Activated CD4-positive, alpha-beta T cell treated with anti-CD3 and anti-CD28 coated beads for 1 hour (primary cell): ENCODE measurements at places on chromosomes 11 and 22.

DNA sequence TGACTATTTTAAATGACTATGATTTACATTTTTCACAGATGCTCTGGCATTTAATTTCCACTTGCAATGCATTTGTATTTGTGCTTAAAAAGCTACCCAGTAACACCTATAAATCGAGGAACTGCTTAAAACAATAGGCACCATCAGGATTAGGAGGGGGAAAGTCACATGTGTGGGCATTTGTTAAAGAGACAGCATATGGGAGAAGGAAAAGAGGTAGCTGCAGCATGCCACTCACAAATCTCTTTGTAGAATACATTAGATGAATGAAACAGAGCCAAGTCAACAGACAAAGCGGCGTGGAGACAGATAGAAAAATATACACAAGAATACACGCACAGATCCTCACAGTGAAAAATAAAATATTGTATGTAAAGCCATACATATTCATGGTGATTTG is 228.0 kb downstream of the CADM1 start:
- DNase-seq = no peak

GRCh38 chr11:32706985-32707741 is 87.3 kb downstream of the CCDC73 start:
- no peak for DNase-seq

DNA sequence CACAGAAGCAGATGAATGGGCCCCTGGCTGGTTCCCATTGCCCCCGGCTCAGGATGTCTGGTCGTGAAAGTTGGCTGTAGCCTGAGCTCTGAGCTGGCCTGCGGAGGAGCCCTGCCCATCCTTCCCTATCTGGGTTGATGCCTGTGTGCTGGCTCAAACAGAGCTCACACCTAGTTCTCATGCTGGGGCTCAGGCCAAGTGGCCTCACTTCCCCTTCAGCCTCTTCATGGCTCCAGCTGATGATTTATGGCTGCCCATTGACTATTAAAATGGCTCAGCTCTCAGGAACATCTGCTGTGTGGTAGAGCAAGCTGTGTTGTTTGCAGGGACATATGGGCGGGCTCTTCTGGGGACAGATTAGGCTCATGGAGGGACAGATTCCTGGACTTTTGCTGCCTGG is 64.7 kb downstream of the ADAMTS15 start:
- no peak for DNase-seq

GRCh38 chr11:77233011-77233410 is 68.5 kb downstream of the GDPD4 start:
- no peak for DNase-seq

DNA sequence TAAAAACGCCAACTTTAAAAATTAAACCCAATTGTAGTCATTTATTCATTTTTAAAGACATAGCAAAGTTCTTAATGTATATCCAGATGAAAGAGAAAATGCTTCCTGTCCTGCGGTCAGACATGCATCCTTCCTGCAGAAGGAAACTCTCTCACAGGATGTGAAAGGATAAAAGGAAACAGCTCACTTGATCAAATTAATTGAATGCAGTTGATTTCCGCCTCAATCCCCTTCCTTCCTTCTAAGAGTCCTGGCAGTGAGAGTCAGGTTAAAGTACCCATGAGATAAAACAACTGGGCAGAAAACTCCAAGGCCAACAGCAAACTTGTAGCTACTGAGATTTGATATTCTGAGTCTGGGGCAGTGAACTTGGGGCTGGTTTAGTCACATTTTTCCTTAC is 38.5 kb downstream of the CWC15 start:
- no peak for DNase-seq

DNA sequence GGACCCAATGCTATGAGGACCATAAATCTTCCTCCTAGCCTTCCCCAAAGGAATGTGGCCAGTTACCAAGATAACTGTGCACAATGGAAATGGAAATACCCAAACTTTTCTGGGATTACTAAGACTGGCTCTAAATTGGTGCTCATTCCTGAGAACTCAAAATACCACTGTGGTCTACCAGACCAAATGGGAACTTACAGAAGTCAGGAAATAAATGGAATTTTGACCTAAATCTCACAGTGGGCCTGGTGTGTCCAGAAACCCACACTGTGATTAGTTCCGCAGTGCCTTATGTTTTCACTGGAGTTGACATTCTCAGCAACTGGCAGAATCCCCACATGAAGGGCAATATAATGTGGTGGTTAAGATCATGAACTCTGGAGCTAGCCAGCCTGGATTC is 99.4 kb upstream of the ZC3H12C start:
- no peak for DNase-seq

DNA sequence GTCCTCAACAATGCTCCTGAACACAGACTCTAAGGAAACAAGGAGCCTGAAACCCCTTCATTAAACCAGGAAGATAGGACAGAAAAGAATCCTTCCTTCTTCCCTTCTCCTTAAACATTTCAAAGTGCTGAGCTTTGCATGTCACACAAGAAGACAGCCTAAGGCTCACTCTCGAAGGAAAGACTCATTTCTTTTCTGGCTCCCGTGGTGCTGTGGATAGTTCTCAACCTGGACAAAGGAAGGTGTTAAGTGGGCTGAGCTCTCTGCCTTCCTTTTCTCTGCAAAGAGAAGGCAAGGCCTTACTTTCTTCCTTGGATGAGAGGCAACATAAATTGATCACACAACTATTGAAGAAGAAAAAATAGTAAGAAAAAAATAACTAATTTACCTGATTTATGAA is 452.4 kb upstream of the DDI1 start:
- DNase-seq = no peak

DNA sequence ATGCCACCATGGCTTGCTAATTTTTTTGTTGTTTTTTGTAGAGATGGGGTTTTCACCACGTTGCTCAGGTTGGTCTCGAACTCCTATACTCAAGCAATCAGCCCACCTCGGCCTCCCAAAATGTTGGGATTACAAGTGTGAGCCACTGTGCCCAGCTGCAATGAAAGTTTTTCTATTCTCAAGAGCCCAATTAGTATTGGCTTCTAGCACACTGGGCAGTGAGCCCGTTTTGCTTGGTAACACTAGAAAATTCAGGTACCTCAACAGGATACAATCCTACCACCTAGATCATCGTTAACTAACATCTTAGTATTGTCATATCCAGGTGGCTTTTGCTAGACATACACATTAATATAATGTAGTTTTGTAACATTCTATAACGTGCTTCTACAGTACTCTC is 19.0 kb downstream of the SEC14L3 start:
- no peak for DNase-seq

DNA sequence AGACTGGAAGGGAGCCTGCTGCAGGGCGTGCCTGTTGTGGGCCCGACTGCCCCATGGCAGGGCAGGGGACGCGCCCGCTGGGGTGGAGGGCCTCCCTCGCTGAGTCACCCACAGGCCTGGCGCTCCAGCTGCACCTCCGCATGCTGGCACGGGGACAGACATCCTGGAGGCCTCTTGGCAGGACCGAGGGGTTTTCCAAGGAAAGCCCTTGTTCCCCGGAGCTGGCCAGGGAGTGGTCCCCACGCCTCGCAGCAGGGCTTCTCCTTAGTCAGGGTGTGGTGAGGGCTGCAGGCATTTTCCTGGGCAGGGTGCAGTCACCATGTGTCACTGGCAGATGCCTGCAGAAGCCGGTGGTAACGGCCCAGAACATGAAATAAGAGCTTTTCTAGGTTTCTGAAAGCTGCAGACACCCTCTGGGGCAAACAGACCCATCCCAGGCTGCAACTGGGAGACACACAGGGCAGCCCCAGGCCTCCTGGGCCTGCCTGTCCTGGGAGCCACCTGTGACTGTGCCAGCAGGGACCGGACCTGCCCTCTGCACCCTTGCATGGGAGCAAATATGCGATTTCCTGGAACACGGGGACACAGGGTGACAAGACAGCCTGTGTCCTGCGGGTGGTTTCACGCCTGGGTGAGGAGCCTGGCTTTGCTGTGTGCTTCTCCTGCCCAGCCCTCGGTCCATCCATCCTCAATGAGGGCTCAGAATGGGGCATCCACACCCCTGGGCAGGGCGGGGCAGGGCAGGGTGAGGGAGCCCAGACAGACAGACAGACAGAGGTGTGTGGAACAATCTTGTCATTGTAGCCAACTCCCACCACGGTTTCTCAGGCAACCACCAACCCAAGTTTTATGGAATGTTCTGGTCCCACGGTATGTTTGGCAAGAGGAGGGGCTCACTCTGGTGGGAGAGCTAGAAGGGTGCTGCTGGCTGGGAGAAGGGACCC is 43.2 kb upstream of the FADD start:
- no peak for DNase-seq

DNA sequence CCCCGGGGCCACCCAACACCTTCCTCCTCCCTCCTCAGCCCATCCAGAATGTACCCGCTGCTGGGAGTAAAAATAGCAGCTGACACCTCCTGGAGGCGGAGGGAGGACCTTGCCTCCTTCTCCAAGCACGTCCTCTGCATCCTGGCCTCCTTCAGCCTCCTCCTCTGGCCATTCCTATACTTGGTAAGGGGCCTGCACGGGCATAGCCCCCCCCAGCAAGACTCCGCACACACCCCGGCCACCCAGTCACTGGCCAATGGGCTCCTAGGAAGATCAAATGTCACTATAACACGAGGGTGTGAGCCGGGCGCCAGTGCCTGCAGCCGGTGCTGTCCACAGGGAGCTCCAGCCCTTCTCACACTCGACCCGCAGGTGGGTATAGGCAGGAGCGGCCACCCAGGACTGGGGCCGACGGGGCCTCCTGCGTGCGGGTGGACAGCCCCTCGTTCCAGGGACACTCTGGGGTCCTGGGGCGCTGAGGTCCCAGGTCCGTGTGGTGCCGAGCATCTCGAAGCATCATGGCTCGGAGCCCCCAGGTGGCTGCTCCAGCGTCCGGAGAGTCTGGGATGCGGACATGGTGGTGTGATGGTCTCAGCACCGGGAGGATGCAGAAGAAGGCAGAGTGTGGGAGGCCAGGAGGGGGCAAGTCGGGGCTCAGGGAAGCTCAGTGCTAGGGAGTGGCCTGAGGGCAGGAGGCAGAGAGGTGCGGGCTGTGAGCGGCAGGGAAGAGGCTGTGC is at the start of gene TNNT3:
Gene TNNT3 (plus strand): TSS at position 313 of the 737 bp plus-strand sequence. CDS start 3,172 bp downstream, outside the sequence.
- DNase-seq = no peak

- DNase-seq = no peak
Observed at GRCh38 chr22:43435851-43436811, 24.3 kb downstream of the MPPED1 start.

- DNase-seq = no peak
Observed at GRCh38 chr22:35900483-35901168, 128.0 kb downstream of the RBFOX2 start.

DNA sequence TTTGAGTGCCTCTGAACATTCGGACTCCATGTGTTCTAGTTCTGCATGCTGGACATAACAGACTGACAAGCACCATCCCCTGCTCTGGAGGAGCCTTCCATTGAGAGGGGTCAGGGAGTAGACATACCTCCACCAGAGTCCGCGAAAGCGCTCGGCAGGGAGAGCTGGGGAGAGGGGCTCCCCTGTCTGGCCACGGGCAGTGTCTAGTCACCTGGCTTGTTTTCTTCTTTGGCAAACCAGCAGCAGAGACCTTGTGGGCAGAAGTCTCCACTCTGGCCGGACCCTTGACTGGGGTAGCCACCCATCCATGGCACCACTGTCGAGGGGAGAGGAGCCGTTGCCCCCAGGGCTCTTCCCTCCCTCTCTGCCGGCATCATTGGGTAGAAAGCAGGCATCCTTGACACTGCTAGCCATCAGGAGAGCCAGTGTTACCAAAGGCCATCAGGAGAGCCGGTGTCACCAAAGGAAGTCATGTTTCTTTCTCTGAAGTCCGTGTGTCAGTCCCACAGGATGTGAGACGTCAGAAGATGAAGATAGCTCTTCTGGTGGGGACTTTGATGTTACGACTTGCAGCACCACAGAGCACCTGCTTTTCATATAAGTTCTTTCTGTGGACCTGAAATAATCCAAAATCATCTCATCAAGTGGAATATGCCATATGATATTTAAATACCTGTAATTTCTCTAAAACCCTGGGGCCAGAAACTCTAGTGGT is 305.6 kb downstream of the TBC1D22A start:
- DNase-seq = peak; percentile 3

DNA sequence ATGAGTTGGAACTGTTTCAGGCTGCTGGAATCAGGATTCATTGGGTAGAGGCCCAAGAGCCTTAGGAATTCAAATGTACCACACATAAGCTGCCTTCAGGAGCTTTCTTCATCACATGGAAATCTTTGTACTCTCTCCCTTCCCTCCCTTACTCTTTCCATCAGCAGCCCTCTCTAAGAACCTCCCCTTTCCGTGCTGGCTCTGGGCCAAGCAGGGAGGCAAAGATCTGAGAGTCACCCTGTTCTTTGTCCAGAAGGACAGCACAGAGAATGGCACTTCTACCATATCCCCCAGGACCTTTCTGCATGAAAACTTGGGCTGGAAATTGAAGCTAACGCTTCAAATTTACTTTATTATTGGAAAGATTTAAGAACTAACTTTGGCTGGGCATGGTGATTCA is 20.7 kb upstream of the TPBGL start:
- DNase-seq = no peak

GRCh38 chr22:37816543-37817180 is 6.5 kb upstream of the GALR3 start:
- no peak for DNase-seq

GRCh38 chr22:39556970-39557841 is 13.3 kb upstream of the CACNA1I start:
- DNase-seq = peak; percentile 45

- DNase-seq = no peak
Observed at GRCh38 chr11:86747801-86748200, 52.5 kb upstream of the PRSS23 start.

DNA sequence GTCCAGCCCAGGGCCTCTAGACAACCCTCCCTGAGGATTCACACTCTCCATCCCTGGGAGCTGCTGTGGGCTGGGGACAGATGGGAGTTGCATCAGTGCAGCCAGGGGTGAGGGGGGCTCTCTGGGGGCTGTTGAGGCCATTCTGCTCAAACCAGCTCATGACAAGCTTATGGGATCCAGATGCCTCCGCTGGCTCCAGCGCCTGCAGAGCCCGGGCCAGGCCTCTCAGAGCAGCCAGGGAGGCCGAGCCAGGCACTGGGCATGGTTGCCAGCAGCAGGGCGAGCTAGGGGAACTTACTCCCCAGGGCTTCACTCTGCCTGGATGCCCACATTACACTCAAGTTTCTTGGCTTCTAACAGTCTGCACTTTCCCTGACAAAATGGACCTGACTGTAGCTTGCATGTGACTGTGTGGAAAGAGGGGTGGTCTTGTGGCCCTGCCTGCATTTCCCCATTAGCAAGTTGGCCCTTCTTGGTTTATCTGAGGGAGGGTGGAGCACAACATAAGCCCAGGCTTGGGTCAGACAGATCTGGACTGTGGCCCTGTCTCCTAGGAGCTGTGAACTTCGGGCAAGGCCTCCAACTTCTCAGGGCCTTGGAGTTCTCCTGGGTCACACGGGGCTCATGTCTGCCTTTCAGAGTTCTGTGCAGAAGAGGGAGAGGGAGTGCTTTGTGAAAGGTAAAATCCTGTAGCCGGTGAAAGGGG is 34.5 kb upstream of the CYB5R3 start:
- no peak for DNase-seq
